ENCODE measurements at places on chromosomes 12 and 14. TPM values are rescaled to one million over a fixed set of nuclear protein-coding genes. Genes with fewer than 3 reads are reported as not detected.

DNA sequence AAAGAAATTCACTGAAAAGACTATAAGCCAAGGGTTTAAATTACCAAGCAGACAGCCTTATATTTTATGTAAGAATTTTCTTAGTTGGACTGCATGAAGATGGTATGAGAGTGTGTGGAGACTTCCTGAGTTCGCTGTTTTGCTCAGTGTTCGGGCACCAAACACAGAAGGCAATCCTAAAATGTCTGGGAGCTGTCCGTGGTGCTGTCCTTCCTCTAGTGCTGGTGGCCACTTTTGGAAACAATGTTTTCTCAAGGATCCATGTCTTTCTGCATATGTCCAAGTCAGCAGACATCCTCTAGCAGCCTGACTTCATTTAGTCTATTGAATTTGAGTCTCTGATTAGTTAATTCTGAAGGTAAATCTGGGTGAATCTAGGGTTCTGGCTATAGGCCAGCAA is 135.8 kb downstream of the SLC8A3 start:
- DNase-seq = peak; percentile 21

DNA sequence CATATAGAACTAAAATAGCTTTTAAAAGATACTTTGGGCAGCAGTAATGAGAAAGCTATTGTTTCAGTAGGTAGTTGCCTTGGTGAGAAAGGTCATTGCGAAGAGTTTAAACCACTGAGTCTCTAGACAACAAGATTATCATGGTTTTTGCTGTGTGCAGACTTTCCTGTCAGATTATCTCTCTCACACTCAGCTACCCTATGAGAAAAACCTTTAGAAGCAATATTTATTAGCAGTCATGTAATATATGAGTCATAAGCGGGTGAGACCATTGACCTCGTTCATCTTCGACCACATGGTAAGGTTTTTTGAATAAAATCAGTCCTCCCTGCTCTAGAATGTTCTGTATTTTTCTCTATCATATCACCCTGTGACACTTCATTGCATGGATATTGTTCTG is 59.9 kb downstream of the GPR65 start:
- no peak for DNase-seq

DNA sequence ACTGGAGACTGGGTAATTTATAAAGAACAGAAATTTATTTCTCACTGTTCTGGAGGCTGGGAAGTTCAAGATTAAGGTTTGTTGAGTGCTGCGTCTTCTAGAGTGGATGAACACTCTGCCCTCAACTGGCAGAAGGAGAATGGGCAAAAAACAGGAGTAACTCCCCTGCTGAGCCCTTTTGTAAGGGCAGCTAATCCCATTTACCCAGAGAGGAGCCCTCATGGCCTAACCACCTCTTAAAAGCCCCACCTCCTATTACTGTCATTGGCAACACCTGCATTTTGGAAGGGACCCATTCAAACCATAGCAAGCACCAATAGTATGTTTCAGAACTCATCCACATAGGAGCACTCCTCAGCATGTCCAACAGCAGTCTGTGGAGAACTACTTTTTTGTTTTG is 47.4 kb downstream of the BORCS5 start:
- no peak for DNase-seq

WASHC4 gene
- 96.7 TPM for total RNA-seq

DDX51 gene
- 5.1 TPM for total RNA-seq

MSI1 gene
- not detected for total RNA-seq

DNA sequence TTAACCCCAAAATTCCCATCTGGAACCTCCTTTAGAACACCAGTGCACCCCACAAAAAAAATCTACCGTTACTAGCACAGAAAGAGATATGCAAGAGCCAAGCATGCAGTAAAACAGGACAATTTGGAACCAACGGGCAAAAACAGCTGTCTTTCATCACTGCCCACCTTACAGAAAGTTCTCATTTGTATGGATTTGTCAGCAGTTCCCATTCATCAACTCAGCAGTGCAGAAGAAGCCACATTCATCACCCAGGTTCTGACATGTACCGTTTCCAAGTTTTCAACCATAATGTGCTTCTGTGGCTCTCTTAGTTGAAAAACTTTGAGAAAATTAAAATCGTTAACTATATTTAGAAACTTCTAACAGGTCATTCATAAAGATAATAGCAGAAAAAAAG is 387.0 kb downstream of the RPS29 start:
- no peak for DNase-seq

TUBA1C gene
- total RNA-seq = 174 TPM

DNA sequence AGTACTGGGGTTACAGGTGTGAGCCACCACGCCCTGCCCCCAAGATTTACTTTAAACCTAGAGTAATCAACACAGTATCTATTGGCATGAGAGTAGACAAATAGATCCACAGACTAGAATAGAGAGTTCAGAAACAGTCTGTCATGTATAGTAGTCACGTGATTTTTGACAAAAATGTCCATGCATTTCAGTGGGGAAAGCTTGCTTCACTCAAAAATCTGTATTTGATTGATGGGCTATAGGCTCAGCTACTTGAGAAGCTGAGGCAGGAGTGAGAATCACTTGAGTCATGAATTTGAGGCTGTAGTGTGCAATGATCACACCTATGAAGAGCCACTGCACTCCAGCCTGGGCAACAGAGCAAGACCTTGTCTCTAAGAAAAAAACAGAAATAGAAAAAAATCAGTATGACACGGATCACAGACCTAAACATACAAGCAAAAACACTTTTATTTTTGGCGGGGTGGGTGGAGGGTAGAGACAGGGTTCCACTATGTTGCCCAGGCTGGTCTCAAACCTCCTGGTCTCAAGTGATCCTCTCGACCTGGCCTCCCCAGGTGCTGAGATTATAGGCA is 7.6 kb upstream of the ORAI1 start:
- DNase-seq = no peak

GRCh38 chr14:67579040-67579439 is 21.0 kb downstream of the PIGH start:
- DNase-seq = no peak

DNA sequence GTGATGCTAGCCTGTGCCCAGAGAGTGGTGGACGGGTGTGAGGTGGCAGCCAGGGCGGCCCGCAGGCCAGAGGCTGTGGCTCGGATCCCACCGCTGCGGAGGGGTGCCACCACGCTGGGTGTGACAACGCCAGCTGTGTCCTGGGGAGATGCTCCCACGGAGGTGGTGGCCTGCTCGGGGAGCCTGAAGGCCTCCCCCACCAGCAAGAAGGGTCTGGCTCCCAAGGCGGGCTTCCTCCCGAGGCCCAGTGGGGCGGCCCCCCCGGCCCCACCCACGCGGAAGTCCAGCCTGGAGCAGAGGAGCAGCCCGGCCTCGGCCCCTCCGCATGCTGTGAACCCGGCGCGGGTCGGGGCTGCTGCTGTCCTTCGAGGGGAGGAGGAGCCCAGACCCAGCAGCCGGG is 38.2 kb downstream of the KIF26A start:
- no peak for DNase-seq

- no peak for DNase-seq
Measured at GRCh38 chr14:92797935-92798653, 4.0 kb downstream of the GOLGA5 start.

DNA sequence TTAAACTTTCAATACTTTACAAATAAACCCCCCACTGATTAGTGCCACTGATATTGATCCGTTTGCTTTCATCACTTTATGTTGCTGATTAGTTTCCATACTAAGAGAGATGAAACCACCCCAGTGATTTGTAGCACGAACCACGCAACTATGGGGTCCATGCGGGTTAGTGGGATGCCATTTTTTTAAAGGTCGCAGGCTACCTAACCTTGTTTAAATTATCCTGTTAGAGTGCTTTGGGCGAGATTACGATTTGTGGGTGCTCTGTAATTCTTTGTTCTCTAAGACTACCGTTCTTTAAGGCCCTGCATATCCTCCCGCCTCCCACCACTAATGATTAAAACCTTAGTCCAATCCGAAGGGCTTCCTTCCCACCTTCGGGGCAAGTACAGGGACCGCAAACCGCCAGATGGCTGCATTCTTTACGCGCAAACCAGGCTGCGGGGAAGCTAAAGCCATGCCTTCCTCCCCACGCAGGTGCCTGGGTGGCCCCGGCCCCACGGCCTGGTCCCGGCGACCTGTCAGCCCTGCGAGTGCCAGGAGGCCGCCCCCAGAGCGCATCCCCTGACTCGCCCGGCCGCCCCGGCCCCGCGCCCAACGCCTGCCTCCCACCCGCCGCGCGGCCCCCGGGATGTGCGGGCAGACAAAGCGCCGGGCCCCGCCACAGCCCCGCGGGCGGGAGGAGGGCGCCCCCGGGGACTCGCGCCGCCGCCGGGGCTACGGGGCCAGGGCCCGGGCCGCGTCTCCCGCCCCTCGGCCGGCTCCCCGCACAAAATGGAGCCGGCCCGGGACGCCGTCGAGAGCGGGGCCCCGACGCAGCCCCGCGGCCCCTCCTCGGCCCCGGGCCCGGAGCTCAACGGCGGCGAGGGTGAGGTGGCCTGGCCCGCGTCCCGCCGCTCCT is 759 bp downstream of the NFYB start:
- no peak for DNase-seq

GRCh38 chr14:55571125-55571889 is 8.7 kb upstream of the KTN1 start:
- no peak for DNase-seq

TCL1B gene
- total RNA-seq = not detected

DNA sequence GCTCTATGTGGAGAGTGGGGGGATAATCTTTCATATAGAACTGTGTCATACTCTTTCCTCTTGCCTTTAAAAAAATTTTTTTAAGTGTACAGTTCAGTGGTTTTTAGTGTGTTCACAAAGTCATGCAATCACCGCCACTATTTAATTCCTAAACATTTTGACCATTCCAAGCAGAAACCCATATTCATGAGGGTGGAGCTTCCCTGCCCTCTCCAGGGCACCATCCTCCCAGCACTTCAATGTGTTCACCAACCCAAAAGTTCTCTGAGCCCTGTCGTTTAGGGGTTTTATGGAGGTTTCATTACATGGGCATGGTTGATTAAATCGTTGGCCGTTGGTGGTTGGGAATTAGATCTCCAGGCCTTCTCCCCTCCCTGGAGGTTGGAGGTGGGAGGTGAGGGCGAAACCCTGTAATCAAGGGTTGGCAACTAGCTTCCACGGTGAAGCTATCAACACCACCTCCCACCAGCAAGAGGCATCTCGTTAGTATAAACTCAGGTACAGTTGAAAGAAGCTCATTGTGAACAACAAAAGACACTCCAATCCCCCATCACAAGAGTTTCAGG is 42.8 kb upstream of the WNK1 start:
- no peak for DNase-seq

- peak; percentile 94 for DNase-seq
Measured at GRCh38 chr12:25829192-25829591, 129.3 kb upstream of the RASSF8 start.

PRIM1 gene
- 4.3 TPM for total RNA-seq

DNA sequence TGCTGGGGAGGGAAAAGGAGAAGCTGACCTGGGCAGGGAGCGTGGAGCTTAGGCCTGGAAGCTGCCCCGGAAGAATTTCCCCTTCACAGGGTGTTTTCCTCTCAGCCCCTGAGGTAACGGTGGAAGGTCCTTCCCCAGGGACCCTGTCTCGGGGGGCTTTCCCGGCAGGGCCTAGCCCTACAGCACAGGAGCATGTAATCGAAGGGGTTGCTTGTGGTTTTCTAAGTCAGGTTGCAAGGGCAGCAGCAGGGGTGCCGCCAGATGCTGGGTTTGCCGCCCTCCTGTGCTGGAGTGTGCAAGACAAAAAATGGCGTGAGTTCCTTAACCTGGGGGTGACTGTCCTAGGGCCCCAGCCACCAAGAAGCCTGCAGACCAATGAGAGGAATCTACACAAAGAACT is 1.6 kb upstream of the KRT74 start:
- DNase-seq = no peak

KLRB1 gene
- total RNA-seq = not detected

- DNase-seq = no peak
Measured at GRCh38 chr14:32426028-32426427, 96.9 kb downstream of the AKAP6 start.

DNA sequence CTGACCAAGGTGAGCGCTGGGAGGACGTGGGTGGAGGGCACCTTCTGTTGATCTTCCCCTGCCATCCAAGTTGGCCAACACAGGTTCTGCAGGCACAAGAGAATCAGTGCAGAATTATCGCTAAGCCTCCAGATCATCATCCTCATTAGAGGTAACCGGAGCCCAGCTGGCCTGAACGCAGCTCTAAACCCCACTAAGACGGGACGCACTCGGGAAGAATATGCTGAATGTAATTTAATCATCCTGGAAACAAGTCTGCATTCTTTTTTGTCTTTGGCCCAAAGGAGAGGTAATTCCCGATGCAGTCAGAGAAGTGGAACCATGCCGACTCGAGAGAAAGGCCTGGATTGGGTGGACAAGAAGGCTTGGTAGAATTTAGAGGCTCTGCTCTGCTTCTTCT is 111.0 kb upstream of the GSC start:
- no peak for DNase-seq

RFX4 gene
- not detected for total RNA-seq

- DNase-seq = no peak
Measured at GRCh38 chr14:70803321-70804310, 5.7 kb downstream of the MAP3K9 start.

DNA sequence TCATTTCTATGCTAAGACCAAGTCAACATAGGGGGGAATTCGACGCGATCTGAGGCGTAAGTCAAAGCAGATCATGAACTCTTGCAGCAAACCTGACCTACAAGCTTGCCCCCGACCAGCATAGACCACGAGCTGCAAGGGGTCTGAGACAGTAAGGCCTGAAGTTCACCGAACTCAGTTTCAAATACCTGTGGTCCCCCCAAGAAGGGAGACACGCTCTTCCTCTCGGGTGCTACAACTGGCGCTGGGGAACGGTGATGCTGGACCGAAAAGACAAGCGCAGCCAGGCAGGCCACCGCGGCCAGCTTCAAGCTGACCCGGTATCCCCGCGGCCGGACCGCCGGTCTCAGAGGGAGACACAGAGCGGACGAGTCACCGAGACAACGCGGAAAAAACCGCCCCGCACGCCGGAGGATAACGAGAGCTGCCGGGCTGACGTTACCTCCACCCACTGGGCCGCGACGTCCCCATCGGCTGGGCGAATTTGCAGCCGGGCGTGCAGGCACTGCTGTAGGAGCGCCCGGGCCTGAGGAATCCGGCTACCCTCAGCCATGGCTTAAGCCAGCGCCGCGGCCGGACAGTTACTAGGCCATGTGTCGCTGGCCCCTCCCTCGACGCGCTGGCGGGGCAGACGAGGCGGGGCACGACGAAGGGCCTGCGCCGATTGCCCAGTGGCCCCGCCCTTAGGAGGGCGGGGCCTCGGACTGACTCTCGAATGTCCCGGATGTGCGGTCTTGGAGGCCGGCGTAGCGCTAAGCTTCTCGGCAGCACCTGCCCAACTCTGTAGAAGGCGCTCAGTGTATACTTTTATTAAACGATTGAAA is at the start of gene DTD2:
DTD2 (minus strand) TSS at position 666 of the 824 bp plus-strand sequence; CDS start at position 553, 113 bp downstream.
- DNase-seq = peak; percentile 82

DNA sequence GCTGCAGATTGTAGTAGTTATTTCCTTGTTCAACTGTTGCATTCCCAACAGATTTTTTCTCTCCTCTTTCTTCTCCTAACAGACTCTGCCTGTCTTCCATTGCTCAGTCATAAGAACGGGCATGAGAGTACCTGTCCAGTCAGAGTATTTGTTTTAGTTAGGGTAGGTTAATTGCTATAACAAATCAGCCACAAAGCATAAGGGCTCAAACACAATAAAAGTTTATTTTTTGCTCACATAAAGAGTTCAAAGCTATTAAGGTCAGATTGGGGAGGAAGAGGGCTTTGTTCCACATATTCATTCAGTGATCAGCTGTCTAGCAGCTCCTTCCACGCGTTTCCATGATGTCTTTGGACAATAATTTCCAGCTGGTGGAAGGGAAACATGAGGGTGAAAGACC is 92.8 kb upstream of the PLXNC1 start:
- no peak for DNase-seq

CLBA1 gene
- total RNA-seq = 5.1 TPM

Measured in dermis microvascular lymphatic vessel endothelial cell (primary cell).